ENCODE measurements at places on chromosomes 13 and 19. TPM values are rescaled to one million over a fixed set of nuclear protein-coding genes. Genes with fewer than 3 reads are reported as not detected.

Gene SIGLEC12
- total RNA-seq: 0.19 TPM

Gene CCDC9
- 21.2 TPM for total RNA-seq

Gene IGFL2
- not detected for total RNA-seq

Gene RGL3
- total RNA-seq: 10.5 TPM

Gene ATCAY
- total RNA-seq: not detected

Gene YJEFN3
- total RNA-seq: 6.5 TPM

Gene FGF21
- not detected for total RNA-seq

Gene SAMD4B
- 40.6 TPM for total RNA-seq

Gene CCDC169
- total RNA-seq: not detected

Gene RDH8
- not detected for total RNA-seq

Gene SUGT1
- total RNA-seq: 55.5 TPM

Gene PSG5
- not detected for total RNA-seq

Gene CCDC70
- total RNA-seq: not detected

Gene C19orf33
- 6.7 TPM for total RNA-seq

Gene SYCN
- not detected for total RNA-seq

Gene FIZ1
- total RNA-seq: 14.8 TPM

Gene EDNRB
- 20.2 TPM for total RNA-seq

Gene FRY
- total RNA-seq: 146 TPM

Gene DNAJC3
- 30.0 TPM for total RNA-seq

Gene GSX1
- total RNA-seq: not detected

Gene KLK4
- not detected for total RNA-seq

Gene FCER2
- 0.30 TPM for total RNA-seq

Gene PPM1N
- 0.65 TPM for total RNA-seq

Gene SIGLEC10
- total RNA-seq: 1.1 TPM

Gene ZNF729
- total RNA-seq: not detected

Gene RUBCNL
- total RNA-seq: 0.51 TPM

Gene IZUMO4
- 1.4 TPM for total RNA-seq

Gene ATXN8OS
- total RNA-seq: not detected

Gene F2RL3
- 0.27 TPM for total RNA-seq

Gene GRIN2D
- total RNA-seq: 0.38 TPM

Gene MEGF8
- total RNA-seq: 32.6 TPM

Gene UGGT2
- 10.0 TPM for total RNA-seq

Gene HCN2
- total RNA-seq: 4.5 TPM

Gene CYP2B6
- total RNA-seq: not detected

Gene RASA3
- 12.7 TPM for total RNA-seq

Gene ZNF558
- total RNA-seq: 8.8 TPM

Gene JUND
- total RNA-seq: 113 TPM

Gene PLA2G4C
- 40.8 TPM for total RNA-seq

Gene CEACAM7
- total RNA-seq: not detected

Gene VSIG10L
- 0.51 TPM for total RNA-seq

Gene ZNF112
- total RNA-seq: 3.9 TPM

Gene LILRA2
- total RNA-seq: 3.1 TPM

Gene NOVA2
- total RNA-seq: 5.3 TPM

Gene ZNF320
- total RNA-seq: 10.4 TPM

Gene PABPC3
- 0.05 TPM for total RNA-seq

Gene CEACAM1
- total RNA-seq: 4.3 TPM

Gene ZNF837
- 0.22 TPM for total RNA-seq

Gene TRPM4
- total RNA-seq: 28.5 TPM

Gene CUL4A
- 143 TPM for total RNA-seq

Gene SHISA2
- total RNA-seq: 0.22 TPM

Gene ZNF738
- total RNA-seq: 1.8 TPM

Gene INSL3
- total RNA-seq: not detected

Gene CYP2A7
- total RNA-seq: not detected

Gene TMPRSS9
- total RNA-seq: not detected
